ENCODE measurements at places on chromosomes 2 and 18.

- DNase-seq: no peak
These were observed 105.2 kb upstream of the TFCP2L1 start for GRCh38 chr2:121390082-121390692.

GRCh38 chr18:62979176-62979575 is 263.8 kb downstream of the PHLPP1 start:
- DNase-seq: peak; percentile 85

- DNase-seq: no peak
These were observed 186.2 kb upstream of the CDH2 start for GRCh38 chr18:28363124-28363523.

- no peak for DNase-seq
These were observed 24.2 kb upstream of the BZW1 start for GRCh38 chr2:200787351-200788120.

DNA sequence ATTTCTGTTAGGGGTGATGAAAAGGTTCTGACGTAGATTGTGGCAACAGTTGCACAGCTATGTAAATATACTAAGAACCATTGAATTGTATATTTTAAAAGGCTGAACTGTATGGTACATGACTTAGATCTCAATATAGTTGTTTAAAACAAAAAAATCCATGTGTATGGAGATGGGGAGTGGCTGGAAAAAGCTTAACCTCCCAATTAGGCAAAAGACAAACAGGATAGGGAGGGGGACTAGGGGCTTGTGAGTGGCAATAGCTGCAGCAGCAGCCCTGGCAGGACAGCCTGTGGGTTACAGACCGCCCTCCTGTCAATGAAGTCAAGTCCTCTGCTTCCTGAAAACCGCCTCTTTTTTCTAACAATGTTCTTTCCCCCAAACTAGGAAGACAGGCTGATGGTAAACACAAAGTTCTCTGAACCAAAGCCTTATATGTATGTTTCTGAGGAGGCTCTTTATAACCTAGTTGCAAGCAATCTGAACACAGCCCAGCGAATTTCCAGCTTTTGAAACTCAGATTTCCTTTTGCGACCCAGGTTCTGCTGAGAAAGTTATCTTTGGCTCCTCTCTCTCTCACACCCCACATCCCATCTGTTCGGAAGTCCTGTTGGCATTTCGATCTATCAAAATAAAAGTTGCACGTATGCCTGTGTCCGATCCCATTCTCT is 10.3 kb downstream of the ATP8B1 start:
- DNase-seq: no peak

DNA sequence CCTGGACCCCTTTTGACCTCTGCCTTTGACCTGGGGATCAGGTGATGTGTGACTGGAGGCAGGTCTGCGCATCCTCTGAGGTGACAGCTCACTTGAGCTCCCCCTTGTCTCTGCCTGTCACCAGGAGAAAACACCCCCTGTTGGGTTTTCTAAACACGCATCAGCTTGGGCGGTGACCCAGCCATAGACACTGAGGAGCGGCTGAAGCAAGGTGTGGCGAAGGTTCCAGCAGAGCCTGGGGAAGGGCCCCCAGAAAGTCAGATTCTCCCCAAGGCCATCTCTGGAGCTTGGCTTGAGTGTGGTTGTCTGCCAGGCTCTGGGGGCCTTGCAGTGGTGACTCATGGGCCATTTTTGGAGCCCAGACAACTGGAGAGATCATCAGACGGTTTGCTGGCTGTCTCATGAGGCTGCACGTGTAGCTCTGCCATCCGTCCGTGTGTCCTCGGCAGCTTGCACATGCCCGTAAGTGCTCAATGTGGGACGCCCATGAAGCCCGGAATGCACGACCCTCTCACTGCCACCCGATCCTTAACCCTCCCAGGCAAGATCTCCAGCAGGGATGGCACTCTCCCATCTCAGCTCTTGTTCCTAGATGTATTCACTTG is 29.4 kb downstream of the SIX3 start:
- no peak for DNase-seq

DNA sequence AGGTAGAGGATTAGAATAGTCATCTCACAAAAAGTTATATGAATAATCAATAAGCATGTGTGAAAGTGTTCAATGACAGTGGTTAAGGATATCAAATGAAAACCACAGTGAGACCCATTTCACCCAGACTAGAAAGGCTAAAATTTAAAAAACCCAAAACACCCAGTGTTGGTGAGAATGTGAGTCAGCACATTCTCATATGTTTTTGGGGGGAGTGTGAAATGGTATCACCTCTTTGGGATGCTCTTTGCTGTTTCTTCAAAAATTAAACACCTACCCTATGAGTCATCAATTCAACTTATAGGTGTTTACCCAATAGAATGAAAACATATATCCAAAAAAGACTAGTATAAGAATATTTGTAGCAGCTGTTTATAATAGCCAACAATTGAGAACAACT is 69.8 kb downstream of the MAP3K20 start:
- DNase-seq: no peak

DNA sequence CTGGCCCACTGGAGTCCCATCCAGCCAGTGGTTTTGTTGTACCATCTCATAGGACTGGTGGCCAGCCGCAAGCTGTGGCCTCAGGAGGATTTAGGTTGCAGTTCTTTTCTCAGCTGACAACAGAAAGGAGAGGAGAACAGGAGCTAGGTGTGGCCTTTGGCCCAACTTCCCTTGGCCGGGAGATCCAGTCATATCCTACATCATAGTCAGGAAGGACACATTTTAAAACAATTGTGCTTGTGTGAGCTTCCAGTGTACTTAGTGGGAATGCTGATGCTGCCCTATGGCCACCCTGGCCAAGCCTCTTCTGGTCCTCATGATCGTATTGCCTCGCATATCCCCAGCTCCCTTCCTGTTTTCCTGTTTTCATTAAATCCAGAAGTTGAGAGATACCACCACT is 98.1 kb downstream of the WDSUB1 start:
- no peak for DNase-seq

- DNase-seq: no peak
These were observed 158.6 kb downstream of the ALPK2 start for GRCh38 chr18:58470292-58470691.

DNA sequence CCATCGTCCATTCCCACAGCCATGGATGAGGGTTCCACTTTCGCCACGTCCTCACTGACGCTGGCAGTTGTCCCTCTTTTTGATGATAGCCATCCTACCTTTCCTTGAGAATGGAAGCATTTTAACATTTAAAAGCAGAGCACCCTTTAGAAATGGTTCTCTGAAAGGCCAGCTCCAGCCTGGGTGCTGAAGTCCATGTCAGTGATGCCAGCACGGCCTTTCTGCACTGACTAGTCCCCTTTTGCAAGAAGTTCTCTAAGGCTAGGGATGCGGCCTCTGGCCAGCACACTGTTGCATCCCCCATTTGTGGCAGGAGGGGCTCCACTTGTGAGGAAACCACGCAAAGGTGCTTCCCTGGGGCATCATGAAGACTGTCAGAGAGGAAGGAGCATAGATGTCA is 203.5 kb downstream of the MGAT5 start:
- DNase-seq: no peak

GRCh38 chr2:63594660-63595059 is 5.9 kb downstream of the MDH1 start:
- DNase-seq: no peak

DNA sequence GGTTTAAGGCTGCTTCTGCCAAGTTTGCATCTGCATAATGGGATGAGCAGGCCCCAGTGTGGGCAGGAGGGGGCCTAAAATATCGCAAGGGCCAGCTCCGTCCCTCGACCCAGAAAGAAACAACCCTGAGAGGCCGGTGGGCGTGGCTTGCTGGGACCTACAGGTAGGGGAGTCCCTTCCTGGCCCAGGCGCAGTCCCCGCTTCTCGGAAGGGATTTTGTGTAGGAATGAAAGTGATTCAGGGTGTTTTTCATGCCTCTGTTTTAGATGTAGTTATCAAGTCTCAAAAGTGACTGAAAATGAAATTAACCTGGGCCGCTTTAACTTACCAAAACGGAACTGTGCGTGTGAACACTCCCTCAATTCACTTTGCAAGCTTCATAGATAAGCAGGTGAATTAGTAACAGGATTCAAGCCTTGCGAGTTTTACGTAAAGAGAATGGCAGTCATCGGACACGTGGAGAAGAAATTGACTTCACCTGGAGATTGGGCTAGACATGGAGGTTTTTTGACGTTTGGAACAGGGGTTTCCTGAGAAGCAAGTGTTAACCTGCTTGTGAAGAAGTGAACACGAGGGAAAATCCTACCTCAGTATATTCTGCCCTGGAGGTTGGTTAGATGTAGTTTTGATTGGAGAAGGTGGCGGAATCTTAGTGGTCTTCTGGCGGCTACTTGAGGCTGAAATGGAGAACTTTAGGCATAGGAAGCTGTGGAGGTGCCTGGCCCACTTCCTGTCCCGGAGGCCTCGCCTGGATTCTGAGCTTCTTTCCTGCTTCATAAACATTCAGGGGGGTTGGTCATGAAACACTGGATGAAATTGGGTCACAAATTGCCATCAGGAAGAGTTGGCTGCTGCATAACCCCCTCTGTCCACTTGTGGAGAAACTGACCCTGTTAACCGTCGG is 1.7 kb downstream of the NCK2 start:
- no peak for DNase-seq

DNA sequence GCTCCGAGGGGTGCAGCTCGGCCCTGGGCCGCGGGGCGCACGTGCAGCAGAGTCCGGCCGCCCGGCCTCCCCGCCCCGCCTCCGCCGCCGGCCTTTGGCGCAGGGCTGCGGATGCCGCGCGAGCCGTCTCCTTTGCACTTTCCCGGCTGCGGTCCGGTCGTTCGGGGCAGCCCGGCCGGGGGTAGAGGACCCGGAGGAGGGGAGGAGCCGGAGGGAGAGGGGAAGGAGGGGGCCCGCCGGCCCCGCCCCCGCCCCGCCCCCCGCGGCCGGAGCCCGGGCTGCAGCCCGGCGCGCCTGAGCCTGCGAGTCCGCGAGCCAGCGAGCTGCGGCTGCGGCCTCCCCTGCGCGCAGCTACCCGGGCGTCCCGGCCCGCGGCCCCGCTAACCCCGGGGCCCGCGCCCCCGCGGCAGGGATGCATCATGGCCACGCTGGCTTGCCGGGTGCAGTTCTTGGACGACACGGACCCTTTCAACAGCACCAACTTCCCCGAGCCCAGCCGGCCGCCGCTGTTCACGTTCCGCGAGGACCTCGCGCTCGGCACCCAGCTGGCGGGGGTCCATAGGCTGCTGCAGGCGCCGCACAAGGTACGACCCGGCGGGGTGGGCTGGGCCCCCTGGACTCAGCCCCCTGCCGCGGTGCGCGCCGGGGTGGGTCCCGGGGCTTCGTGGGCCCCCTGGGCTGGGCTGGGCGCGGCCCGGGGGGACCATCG is at the start of gene FHOD3:
FHOD3 (plus strand) TSS at position 297 of the 709 bp plus-strand sequence; CDS start at position 420, 123 bp downstream.
- DNase-seq: peak; percentile 19

DNA sequence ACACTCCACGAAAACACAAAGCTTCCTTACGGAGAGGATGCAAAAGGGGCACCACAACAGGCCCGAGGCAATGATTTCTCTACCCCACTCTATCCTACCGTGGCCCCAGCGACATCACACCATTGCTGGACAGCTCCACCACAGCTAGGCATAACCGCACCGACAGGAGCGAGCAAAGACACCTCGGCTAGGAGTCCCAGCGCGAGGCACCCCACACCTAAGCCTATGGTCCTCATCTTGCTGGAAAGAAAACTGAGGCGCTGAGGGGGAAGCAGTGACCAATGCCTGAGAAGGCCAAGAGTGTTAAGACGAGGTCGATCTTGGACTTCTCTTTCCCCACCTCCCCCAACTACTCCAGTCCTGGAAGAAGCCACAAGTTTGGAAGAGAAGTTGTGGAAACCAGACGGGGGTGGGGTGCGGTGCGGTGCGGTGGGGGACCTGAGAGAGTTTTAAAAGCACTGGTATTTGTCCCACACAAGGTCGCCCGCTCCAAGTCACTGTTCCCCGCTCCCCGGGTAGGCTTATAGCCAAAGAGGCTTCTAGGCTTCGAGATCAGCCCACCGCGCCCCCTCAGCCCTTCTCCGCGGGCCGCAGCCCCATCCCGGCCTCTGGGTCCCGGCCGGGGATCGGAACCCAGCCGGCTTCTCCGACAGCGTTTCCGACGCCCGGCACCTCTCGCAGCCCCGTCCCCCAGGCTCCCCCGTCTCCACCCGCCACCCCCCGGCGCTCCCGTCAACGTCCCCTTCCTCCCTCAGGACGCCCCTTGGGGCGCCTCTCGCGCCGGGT is 766 bp downstream of the PDE6D start:
- DNase-seq: no peak

GRCh38 chr2:142682528-142682927 is 194.9 kb upstream of the KYNU start:
- no peak for DNase-seq

- no peak for DNase-seq
These were observed 86.9 kb downstream of the RDH14 start for GRCh38 chr2:18473241-18474181.

GRCh38 chr2:199258291-199258690 is 199.4 kb downstream of the SATB2 start:
- no peak for DNase-seq

- no peak for DNase-seq
These were observed 855.8 kb upstream of the FANCL start for GRCh38 chr2:59096973-59097372.

GRCh38 chr2:98388081-98388480 is 41.8 kb downstream of the CNGA3 start:
- DNase-seq: no peak

- no peak for DNase-seq
These were observed 443.9 kb downstream of the PID1 start for GRCh38 chr2:228827056-228827700.

GRCh38 chr2:59866436-59866835 is 687.0 kb downstream of the BCL11A start:
- no peak for DNase-seq

- no peak for DNase-seq
These were observed 249.0 kb downstream of the LPIN1 start for GRCh38 chr2:11995456-11995855.

DNA sequence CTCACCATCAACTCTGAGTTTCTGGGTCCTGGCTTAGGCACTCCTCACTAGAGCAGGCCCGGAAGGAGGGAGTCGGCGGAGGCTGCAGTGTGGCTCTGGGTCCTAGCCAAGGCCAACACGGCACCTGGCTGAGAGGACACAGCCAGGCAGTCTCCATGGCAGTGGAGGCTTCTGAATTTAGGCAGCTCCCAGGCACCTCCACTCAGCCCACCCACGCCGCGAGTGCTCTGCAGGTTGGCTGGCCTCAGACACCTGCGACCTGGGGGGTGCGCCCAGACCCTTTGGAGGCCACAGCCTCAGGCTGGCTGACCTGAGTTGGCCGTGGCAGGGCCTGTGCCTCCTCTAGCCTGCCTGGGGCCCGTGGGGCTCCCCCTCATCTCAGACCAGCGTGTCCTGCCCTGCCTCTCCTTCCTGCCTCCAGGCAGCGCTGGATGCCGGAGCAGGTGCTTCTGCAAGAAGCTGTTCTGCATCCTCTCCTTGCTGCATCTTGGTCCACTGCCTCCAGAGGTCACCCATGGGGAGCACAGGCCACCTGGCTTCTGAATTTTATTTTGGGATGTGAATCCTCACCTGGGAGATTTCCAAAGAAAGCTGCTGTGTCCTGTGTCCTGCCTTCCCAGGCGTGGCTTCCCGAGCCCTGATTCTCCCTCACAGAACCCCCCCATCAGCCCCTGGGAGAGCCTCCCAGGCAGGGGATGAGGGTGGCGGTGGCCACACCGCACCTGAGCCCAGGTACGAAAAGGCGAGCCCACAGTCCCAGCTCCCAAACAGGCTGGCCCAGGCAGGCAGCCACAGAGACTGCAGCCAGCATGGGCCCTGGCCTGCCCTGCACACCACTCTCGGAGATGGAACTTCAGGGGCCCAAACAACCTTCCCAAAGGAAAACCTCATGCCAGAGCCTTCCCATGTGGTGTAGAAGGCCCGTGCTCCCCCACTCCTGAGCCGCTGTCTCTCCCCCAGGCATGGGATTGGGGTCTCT is 23.4 kb downstream of the AQP12A start:
- no peak for DNase-seq
